ENCODE measurements at places on chromosomes 3 and 15.

DNA sequence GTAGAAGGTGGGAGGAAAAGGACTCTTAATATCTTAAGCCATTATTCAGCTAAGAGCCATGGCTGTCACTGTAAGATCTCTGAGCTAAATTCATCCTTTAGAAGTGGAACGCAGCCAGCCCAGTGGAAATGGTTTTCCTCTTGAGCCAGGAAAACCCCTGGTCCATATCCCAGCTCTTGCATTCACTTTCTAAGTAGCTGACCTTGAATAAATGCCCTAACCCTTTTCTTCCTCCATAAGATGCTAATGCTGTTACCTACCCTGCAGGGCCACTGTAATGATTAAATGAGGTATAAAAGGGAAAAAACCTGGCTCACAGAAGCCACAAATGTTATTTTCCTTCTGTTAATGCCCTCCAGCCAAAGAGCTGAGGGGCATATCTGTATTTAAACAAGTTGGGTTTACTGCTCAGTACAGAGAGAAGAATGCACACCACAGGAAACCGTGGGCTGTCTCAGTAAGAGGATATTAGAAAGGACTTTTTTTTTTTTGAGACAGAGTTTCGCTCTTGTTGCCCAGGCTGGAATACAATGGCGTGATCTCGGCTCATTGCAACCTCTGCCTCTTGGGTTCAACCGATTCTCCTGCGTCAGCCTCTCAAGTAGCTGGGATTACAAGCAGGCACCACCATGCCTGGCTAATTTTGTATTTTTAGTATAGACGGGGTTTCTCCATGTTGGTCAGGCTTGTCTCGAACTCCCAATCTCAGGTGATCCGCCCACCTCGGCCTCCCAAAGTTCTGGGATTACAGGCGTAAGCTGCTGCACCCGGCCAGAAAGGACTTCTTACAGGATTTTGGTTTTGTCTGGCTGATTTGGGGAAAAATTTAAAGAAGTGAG is 6.8 kb downstream of the UBL7 start:
- DNase-seq, result no peak

- DNase-seq, result no peak
Observed at GRCh38 chr3:31252216-31253185, 280.2 kb upstream of the STT3B start.

DNA sequence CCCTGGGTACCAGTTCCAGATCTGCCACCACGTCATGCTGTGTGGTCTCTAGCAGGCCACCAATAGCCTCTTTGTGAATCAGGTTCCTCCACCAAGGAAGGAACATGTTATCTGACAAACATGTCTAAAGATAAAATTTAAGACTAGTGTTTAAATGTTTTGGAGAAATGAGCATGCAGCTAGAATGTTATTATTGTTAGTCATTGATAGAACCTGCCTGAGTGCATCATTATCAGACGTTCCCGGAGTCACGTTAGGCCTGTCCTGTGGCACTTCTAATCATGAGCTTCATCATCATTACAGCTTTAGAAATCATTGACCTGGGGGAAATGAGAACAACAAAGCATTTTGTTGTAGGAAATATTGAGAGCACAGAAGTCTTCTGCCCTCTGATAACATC is 58.9 kb upstream of the FURIN start:
- DNase-seq, result no peak

DNA sequence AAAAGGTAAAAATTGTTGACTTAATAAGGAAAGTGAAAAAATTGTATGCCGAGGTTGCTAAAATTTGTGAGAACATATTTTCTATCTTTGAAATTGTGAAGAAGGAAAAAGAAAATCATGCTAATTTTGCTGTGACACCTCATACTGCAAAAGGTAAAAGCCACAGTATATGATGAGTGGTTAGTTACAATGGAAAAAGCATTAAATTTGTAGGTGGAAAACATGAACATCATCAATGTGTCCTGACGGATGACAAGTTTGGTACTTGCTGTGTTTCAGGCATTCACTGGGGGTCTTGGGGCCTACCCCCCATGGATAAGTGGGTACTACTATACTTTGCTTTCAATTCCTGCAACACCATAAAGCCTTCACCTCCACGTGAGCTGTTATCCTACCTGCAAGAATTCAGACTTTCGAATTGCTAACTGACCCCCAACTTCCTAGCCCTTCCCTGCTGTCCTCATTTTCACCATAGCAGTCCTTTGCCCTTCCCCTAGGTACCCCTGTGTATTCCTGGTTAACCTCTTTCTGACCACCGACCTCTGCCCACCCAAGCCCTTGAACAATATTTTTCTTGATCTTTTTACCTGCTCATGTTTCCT is 62.4 kb downstream of the RAB7A start:
- no peak for DNase-seq

GRCh38 chr15:71272932-71273331 is 157.7 kb downstream of the THSD4 start:
- DNase-seq, result no peak

DNA sequence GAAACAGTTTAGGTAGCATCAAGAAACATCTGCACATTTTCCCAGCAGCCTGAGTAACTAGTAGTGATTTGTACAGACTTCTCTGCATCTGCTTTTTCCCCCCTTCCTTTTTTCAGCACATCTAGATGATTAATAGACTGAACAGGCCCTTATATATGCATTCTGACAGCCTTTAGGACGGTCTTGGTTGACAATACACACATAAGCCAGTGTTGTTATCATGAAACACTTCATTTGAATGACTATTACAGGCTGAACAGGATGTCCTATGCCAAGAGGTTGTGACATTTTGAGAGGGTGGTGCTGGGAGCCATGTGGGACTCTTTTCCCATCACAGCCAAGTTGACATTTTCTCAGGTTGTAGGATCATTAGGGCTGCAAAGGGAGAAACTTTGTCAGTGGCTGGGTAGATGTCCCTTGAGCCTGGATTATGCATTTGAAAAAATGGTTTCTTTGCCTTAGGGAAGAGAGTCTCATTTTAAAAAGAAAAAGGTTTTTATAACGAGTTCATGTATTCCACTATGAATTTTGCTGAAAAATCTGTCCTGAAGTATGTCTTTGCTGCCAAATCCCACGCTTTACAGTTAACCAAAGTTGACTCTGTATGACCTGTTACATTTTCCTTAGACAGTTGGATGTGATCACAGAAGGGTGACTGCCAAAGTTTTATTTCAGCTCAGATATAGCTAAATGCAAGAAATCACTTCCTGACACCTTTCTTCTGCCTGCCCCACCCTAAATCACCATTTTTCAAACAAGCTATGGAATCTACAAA is 73.7 kb downstream of the FILIP1L start:
- no peak for DNase-seq

DNA sequence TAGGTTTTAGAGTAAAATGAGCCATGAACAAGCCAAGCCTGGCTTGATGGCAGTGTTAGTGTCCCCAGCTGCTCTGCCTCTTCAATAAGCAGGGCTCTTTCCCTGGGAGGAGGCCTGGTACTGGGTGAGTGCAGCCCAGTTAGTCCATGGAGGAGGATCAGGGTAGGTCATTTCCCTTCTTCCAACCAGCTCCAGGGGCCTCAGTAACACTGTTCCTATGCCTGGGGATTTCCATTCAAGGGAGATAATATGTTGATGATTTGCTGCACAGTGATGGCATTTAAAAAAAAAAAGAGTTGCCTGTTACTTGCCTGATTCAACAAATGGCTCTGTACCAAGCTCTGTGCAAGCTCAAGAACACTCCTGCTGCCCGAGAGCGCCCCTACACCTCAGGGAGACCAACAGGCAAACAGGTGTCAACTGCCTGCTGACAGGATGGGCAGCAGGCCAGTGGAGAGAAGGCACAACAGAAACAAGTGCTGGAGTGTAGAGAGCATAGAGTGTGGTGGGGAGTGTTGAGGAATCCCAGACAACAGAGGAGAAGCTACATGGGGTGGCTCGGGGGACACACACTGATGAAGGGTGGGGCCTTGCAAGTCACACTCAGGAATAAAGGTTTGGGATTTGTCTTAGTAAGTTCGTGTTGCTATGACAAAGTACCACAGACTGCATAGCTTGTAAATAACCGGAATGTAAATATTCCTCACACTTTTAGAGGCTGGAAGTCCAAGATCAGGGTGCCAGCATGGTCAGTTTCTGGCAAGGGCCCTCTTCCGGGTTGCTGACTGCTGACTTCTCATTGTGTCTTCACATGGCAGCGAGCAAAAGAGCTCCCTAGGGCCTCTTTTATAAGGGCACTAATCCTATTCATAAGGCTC is 78.6 kb upstream of the PXYLP1 start:
- no peak for DNase-seq
